ENCODE measurements at places on chromosomes 7 and 10. TPM values are rescaled to one million over a fixed set of nuclear protein-coding genes. Genes with fewer than 3 reads are reported as not detected.

The SLC26A3 gene
- not detected for polyA plus RNA-seq

The C10orf62 gene
- polyA plus RNA-seq: not detected

The ACTL6B gene
- polyA plus RNA-seq: not detected

The CFTR gene
- 0.03 TPM for polyA plus RNA-seq

The GATAD1 gene
- 11.0 TPM for polyA plus RNA-seq

The GHRHR gene
- polyA plus RNA-seq: not detected

The C10orf90 gene
- polyA plus RNA-seq: not detected

The DNAJB9 gene
- 4.7 TPM for polyA plus RNA-seq

The FAM24B gene
- polyA plus RNA-seq: 5.3 TPM

The AZGP1 gene
- polyA plus RNA-seq: not detected

The TFPI2 gene
- polyA plus RNA-seq: 57.3 TPM

DNA sequence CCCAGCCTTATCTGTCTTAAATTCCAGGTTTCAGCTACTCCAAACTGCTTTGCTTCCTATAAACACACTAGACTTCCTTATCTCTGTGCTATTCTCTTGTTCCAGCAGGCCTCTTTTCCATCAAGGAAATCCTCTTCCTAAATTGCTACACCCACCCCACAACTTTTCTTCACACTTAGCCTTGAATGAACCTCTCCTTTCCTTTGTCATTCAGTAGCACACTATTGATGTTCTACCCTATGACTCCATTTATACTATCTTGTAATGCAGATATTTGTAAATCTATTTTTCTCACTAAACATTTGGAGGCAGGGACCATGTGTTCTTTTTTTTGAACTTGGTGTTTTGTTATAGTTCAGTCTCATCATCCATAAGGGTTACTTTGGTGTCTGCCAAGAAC, 3.7 kb downstream of the SLC16A9 start:
- no peak overlapping the region for H3K27ac ChIP-seq
- H3K27me3 ChIP-seq: peaks cover 29% of the 10 kb centered on the region
- no peaks in the 10 kb centered on the region for H3K36me3 ChIP-seq
- no peak overlapping the region for H3K4me3 ChIP-seq

- no peak overlapping the region for H3K4me3 ChIP-seq
- no peak for DNase-seq
- H3K36me3 ChIP-seq: no peaks in the 10 kb centered on the region
- no peaks in the 10 kb centered on the region for H3K4me1 ChIP-seq
- H3K27me3 ChIP-seq: no peaks in the 10 kb centered on the region
Observed at GRCh38 chr7:158409120-158409519, 178.5 kb downstream of the PTPRN2 start.

- no peak overlapping the region for H3K4me3 ChIP-seq
- H3K36me3 ChIP-seq: no peaks in the 10 kb centered on the region
- H3K4me1 ChIP-seq: peaks cover 28% of the 10 kb centered on the region
- no peaks in the 10 kb centered on the region for H3K27me3 ChIP-seq
Observed at GRCh38 chr10:21530168-21530567, 3.9 kb upstream of the MLLT10 start.

DNA sequence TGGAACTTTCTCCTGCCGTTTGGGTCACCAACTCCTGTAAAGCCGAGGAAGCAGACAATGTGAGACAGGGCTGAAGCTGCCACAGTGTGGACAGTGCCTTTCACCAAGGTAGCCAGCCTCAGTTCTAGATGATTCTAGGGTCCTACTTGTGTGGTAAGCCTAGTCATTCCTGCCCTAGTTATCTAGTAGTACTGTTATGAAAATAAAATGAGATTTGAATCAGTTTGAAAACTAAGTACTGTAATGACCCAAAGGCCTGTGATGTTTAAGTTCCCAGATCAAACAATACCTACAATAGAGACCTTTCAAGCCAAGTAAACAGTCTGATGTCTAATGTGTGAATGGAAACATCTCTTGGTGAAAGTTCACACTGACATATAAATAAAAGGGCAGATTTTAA, 37.1 kb downstream of the POLL start:
- DNase-seq: no peak
- H3K4me1 ChIP-seq: no peaks in the 10 kb centered on the region
- no peak overlapping the region for H3K27ac ChIP-seq
- H3K36me3 ChIP-seq: peaks cover 2% of the 10 kb centered on the region

- no peak overlapping the region for H3K4me3 ChIP-seq
- no peaks in the 10 kb centered on the region for H3K27me3 ChIP-seq
- no peaks in the 10 kb centered on the region for H3K4me1 ChIP-seq
Observed at GRCh38 chr10:84005403-84005802, 133.9 kb upstream of the GHITM start.

GRCh38 chr7:105337529-105337928, 51.2 kb downstream of the SRPK2 start:
- no peaks in the 10 kb centered on the region for H3K36me3 ChIP-seq
- H3K27ac ChIP-seq: no peak overlapping the region
- H3K27me3 ChIP-seq: no peaks in the 10 kb centered on the region
- no peak overlapping the region for H3K4me3 ChIP-seq
- peaks cover 3% of the 10 kb centered on the region for H3K4me1 ChIP-seq
- no peak for DNase-seq

DNA sequence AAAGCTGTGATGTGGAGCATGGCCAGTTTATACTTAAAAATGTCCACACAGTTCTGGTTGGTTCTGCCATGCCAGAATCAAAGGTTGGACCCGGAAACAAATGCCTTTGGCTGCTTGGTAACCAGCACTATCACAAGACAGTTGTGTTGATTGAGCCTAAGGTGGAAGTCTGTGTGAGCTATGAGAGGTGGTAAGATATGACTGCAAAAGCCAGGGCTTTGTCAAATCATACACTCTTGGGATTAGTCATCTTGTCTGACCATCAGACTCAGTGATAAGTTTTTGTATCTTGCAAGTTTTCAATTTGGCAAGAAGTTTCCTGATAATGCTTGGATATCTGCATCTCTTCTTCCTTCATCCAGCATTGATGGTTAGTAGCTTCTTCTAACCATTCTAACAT, 35.5 kb downstream of the GPR141 start:
- no peaks in the 10 kb centered on the region for H3K4me1 ChIP-seq
- H3K27ac ChIP-seq: no peak overlapping the region
- no peak for DNase-seq
- no peak overlapping the region for H3K4me3 ChIP-seq

- H3K4me3 ChIP-seq: no peak overlapping the region
- peak; percentile 97 for DNase-seq
- peak overlapping the region; percentile 94 for H3K27ac ChIP-seq
- peaks cover 72% of the 10 kb centered on the region for H3K4me1 ChIP-seq
- H3K27me3 ChIP-seq: no peaks in the 10 kb centered on the region
- no peaks in the 10 kb centered on the region for H3K36me3 ChIP-seq
Observed at GRCh38 chr10:127990846-127991542, 84.1 kb downstream of the PTPRE start.

- H3K36me3 ChIP-seq: no peaks in the 10 kb centered on the region
- no peaks in the 10 kb centered on the region for H3K27me3 ChIP-seq
- no peaks in the 10 kb centered on the region for H3K4me1 ChIP-seq
Observed at GRCh38 chr7:106756884-106757283, 95.9 kb upstream of the CCDC71L start.

DNA sequence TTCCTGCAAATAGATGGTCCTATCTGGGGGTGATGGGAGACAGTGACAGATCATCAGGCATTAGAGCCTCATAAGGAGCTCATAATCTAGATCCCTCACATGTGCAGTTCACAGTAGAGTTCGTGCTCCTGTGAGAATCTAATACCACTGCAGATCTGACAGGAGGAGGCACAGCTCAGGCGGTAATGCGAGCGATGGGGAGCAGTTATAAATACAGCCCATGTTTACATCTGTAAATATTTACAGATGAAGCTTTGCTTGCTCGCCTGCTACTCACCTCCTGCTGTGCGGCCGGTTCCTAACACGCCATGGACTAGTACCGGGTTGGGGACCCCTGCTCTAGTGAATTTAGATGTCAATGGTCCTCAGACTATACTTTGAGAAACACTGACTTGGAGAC, 17.0 kb upstream of the CDCA7L start:
- H3K4me3 ChIP-seq: no peak overlapping the region
- H3K27ac ChIP-seq: no peak overlapping the region
- no peaks in the 10 kb centered on the region for H3K36me3 ChIP-seq
- no peaks in the 10 kb centered on the region for H3K27me3 ChIP-seq
- H3K4me1 ChIP-seq: peaks cover 10% of the 10 kb centered on the region
- no peak for DNase-seq

DNA sequence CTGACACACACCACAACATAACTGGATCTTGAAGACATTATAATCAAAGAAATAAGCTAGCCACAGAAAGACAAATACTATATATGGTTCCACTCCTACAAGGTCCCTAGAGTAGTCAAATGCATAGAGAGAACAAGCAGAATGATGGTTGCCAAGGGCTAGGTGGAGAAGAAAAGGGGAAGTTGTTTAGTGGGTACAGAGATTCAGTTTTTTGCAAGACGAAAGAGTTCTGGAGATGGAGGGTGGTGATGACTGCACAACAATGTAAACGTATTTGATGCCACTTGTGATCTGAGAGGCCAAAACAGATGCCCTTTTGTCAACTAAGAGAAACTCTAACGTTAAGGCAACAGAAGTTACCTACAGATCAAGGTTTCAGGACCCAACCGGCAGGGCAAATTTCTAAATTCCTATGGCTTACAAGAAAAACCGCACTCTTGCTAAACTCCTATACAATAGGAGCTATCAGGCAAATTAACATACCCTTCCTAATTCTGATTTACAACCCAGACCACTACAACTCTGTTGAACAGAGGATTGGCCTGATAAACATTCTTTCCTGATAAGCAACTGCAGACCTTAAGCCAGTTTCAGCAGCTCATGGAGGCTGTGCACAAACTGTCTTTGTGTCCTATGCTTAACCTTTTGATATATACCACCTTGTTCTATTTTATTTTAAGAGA, 69.0 kb downstream of the FAM107B start:
- peaks cover 4% of the 10 kb centered on the region for H3K27me3 ChIP-seq
- no peaks in the 10 kb centered on the region for H3K4me1 ChIP-seq
- H3K4me3 ChIP-seq: no peak overlapping the region
- DNase-seq: no peak
- no peaks in the 10 kb centered on the region for H3K36me3 ChIP-seq
